Left cardiac atrium (tissue), 4 donors: ENCODE measurements at places on chromosomes 6 and 20. TPM values are rescaled to one million over a fixed set of nuclear protein-coding genes. Genes with fewer than 3 reads are reported as not detected.

DNA sequence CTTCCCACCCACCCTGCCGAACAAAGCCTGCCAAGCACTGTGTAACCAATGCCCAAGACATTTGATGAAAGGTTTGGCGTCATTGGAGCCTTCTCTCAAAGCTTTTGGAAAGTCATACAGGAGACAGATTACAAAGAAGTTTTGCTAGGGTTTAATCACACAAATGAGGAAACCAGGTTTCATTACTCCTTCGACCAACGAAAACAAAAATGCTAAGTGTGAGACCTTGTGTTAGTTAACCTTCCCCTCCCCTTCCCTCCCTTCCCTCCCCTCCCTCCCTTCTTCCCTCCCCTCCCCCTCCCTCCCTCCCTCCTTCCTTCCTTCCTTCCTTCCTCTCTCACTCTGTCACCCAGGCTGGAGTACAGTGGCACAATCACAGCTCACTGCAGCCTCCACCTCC lies 96.1 kb upstream of the CD83 start:
- DNase-seq: no peak

Gene DOK5
- total RNA-seq: 14.3 TPM

DNA sequence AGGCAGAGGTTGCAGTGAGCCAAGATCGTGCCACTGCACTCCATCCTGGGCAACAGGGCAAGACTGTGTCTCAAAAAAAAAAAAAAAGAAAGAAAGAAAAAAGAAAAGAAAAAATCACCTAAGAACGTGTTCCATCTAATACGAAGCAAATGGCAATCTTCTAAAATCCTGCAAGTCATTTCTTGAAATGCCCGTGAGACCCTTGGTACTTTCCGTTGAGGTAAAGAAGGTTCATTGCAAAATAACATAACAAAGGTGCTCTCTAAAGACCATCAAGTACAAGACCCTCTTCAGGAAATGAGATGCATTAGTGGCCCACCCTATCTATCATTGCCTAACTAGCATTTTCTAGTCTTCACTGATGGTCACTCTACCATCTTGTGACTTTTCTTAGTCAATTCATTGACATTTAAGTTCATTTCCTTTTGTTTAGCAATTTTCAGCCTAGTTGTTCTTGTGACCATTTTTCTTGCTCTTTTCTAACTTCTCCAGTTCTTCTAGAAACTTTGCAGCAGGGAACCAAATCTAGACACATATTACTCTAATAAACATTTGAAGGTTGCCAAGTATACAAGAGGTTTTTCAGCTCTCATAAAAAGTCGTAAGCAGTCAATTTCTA lies 14.0 kb downstream of the MBOAT1 start:
- DNase-seq: no peak

DNA sequence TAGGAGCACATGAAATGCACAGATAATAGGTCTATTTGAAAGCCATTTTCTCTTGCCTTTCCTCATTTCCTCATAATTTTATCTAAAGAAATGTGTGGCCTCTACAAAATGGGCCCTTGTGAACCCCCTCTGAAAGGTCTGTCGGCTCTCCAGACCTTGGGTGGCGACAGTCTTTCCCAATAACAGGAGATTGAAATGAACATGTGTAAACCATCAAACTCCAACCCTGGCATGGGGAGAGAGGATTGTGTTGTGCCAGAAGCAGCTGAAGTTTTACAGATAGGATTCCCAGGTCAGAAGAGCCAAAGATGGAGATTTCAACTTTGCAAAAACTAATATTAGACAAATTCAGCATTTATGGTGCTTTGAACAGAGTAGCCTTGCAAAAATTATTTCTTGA lies 277.1 kb upstream of the ECI2 start:
- no peak for DNase-seq

DNA sequence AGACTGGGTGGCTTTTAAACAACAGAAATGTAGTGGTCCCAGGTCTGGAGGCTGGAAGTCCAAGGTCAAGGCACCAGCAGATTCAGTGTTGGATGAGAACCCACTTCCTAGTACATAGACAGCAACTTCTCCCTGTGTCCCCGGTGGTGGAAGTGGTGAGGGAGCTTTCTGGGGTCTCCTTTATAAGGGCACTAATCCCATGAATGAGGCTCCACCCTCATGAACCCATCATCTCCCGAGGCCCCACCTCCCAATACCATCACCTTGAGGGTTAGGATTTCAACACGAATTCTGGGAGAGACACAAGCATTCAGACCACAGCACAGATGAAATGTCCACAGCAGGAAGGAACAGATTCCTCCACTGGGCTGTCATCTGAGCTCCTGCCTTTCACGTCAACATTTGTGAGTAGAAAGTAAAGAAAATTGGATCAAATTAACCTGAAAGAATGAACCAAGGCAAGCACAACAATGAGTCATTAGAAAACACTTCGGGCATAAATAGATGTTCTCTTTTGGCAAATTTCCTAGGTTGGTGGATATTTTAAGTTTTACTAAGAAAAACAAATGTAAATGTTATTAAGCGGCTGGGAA lies 130.7 kb downstream of the RNASET2 start:
- no peak for DNase-seq

DNA sequence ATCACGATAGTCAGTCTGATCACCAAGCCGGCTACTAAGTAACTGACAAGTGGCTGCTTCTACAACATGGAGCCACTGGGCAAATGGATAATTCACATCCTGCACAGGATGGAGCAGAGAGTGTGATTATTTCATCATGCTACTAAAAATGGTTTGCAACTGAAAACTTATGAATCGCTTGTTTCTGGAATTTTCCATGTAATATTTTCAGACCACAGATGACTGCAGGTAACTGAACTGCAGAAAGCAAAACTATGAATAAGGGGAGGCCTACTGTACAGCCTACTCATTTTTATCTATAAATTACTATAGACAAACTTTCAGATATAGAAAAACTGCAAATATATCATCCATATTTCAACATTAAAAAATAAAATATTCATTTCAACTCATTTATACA lies 91.5 kb downstream of the EPB41L2 start:
- no peak for DNase-seq

- DNase-seq: no peak
These were observed 48.9 kb upstream of the CCN6 start for GRCh38 chr6:112005013-112005371.

GRCh38 chr20:25233016-25233772 lies 14.7 kb upstream of the PYGB start:
- peak; percentile 87 for DNase-seq

DNA sequence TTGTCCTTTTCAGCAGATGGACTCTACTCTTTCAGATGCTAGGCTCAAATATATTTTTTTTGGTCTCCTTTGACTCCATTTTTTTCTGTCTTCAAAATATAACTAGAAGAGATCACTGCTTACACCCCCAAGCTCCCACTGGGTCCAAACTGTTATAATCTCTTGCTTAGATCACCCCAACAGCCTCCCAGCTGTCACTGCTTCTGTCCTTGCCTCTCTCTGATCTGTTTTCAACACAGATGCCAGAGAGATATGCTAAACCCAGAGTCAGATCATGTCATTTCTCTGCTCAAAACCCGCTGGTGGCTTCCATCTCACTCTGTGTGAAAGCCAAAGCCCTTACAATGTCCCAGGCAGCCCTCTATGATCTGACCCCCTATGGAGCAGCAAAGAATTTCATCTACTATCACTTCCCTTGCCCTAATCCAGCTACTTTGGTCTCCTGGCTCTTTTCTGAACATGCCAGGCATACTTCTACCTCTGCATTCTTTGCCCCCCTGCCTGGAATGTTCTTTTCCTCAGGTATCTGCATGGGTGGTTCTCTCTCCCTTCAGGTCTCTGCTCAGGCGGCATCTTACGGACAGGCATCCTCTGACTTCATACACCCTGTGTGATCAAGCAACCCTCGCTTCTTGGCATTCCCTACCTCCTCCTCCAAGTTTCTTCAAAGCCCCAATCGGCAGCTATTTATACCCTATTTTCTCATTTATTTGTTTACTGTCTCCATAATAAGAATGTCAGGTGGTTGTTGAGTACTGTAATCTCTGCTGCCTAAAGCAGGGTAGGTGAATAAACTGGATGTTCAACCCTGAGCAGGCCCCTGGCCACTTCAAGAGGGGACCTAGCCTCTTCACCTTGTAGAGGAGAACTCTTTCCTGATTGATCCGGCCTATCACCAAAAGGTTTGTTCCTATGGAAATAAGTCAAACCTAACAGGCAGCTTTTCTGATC lies 43.6 kb upstream of the SLC4A11 start:
- no peak for DNase-seq

DNA sequence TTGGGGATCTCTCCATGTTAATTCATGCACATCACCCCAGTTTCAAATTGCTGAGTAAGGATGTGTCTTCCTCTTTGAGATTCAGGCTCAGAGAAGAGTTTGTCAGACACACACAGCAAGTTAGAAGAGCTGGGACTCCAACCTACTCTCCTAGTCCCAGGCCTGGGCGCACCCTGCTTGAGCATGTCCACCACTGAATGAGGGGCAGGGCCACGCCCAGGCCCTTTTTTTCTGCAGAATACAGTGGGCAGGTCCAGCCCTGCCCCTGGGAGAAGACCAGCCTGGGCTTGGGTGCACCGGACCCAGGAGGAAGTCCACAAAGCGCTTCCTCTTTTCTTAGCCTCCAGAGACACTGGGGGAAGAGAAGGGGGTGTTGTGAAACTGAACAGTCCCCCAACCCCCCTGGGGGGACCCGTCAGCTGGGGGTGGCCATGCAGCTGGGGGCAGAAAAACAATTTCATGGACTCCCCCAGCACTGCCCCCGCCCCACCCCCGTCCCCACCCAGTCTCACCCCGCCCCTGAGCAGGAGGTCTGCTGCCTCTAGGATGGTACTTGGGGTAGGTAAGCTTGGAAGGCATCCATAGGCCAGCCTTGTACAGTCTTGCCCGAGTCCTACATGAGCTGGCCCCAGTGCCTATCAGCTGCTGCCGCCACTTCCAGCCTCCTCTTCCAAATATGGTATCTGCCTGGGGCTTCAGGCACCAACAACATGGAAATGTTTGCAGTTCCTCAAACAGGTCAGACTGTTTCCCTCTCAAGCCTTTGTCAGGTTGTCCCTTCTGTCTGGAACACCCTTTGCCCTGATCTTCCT lies 11.7 kb upstream of the HCK start:
- DNase-seq: peak; percentile 48
